Activated CD8-positive, alpha-beta T cell treated with anti-CD3 and anti-CD28 coated beads, Interleukin-2, amount 10 ng/mL, durations not matched to agents 7 days and 5 days (primary cell): ENCODE measurements at places on chromosomes 1 and 21.

- DNase-seq: no peak
Measured at GRCh38 chr1:90820745-90821144, 103.6 kb upstream of the BARHL2 start.

DNA sequence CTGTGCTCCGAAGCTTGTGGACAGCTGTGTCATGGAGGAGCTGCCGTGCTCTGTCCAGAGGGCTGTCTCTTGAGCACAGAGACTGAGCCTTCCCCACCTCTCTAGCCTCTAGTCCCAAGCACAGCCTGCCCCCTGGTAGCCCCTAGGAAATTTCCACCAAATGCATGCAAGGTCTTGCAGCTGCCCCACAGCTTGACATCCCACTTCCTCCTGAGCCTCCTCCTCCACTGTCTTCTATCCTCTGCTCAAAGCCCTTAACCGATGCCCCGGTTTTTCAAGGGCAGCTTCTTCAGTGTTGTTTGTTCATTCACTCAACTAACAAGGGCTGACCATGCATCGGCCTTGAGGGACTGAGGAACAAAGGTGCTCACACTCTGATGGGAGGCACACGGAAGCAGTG lies 20.6 kb upstream of the PROK1 start:
- DNase-seq: no peak

DNA sequence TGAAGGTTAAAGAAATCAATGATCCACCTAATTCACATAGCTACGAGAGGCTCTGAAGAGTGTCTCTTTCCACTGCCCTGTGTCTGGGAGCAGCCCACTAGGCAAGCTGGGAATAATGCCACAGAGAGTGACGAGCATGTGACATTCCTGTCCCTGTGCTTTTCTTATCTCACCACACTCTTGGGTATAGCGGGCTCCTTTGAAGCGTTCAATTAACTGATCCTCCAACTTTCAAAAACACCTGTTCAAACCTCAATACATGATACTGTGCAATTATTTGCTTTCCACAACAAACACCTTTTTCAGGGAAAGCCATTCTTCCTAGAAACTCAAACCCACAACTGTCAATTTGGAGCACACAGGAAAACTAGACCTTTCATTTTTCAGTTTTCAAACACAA lies 43.4 kb downstream of the PLPP3 start:
- no peak for DNase-seq

GRCh38 chr1:170218257-170218650 lies 72.5 kb downstream of the NTMT2 start:
- DNase-seq: no peak

- DNase-seq: no peak
Measured at GRCh38 chr1:86324130-86324822, 71.8 kb downstream of the ODF2L start.

DNA sequence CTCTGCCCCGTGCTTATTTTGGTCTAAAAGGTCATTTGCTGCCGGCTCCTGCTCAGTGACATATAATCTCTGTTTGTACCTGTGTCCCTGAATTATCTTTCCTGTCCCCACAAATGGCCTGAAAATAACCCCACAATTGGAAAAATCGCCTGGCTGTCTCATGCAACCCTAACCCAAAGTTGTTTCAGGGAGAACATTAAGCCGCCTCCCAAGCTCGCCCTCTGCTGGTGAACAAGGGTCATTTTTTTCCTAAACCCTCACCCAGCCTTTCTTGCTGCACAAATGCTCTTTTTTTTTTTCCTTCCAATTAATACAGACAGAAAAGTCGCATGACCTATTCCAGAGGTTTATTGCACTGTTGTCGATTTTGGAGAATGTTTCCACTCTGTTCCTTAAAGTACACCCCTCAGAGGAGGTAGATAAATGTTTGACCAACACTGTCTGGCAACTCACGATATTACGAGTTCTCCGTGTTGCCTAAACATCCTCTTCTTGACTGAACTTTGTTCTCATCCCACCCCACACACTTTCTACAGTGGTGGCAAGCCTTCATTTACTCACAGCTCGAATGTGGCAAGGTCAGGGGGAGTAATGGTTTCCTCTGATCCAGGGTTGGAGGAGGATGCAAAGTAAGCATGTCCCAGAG lies 148.7 kb downstream of the ZZZ3 start:
- DNase-seq: peak; percentile 67

GRCh38 chr1:16014509-16015482 lies 3.0 kb downstream of the HSPB7 start:
- no peak for DNase-seq

DNA sequence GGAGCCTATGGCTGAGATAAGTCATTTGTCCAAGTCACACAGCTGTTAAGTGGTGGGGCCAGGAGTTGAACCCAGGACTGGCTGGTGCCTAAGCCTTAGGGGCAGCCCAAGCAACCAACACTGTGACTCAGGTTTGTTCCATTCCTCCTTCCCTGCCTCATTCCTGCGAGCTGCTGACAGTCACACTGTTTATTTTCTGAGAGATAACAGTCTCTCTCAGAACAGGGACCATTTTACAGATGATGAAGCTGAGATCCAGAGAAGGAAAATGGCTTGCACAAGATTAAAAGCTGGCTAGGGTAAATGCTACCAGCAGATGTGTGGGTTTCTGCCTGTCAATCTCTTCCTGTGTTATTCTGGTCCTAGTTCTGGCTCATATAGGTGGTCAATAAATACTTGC lies 24.3 kb upstream of the TCEA3 start:
- no peak for DNase-seq

DNA sequence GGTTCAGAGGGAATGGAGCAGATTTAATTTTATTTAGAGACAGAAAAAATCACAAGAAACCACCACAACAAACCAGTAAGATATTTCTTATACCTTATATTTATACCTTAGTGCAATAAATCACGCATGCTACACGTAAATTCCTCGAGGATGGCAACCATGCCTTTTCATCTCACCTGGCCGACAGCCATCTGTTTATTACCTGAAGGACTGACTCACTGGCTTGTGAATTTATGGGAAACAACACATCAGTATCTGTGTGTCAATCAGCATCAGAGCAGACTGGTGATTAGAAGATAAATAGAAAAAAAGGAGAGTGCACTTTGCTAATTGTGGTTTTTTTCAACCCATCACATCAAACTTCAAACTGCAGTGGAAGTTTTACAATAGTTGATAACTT lies 58.4 kb downstream of the S1PR1 start:
- no peak for DNase-seq

GRCh38 chr1:247288341-247288740 lies 32.5 kb downstream of the VN1R5 start:
- no peak for DNase-seq

DNA sequence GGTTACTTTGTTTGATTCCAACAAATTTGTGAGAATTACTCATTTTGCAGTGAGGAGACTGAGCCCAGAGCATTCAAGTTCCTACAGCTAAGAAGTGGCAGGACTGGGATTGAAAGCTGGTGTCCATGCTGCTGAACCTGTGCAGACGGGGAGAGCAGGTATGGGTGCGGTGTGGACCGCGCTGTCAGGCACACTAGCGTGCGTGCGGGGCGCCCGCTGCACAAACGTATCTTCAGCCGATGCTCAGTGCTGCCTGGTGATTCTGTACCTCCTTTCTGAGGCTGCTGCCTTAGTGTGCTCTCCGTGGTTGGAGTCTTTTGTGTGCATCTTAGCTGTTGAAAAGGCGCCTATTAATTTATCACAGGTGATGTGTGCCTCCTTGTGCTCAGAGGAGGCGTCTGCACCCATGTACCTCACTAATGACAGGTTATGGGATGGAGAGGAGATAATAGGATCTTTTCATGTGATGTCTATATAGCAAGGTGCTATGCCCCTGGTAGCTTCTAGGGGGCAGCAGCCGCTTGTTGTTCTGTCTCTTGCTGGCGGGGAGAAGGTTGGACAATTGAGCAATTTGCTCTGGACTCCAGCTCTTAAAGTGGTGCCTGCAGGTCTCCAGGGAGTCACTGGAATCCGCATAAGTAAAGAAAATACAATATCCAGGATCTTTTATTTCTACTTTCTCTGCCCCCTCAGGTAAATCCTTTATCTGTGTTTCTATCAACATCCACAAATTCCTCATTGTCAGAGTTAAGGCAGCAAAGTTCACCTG lies 32.5 kb downstream of the PEX14 start:
- peak; percentile 74 for DNase-seq

DNA sequence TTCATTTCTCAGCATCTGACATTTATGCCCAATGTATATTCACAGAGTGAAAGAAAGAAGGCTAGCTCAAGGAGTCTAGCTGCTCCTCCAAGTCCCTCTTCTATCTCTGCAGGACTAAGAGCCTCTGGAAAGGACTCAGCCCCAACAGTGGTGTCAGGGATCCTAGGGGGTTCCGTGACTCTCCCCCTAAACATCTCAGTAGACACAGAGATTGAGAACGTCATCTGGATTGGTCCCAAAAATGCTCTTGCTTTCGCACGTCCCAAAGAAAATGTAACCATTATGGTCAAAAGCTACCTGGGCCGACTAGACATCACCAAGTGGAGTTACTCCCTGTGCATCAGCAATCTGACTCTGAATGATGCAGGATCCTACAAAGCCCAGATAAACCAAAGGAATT lies 3.7 kb downstream of the LY9 start:
- DNase-seq: no peak

DNA sequence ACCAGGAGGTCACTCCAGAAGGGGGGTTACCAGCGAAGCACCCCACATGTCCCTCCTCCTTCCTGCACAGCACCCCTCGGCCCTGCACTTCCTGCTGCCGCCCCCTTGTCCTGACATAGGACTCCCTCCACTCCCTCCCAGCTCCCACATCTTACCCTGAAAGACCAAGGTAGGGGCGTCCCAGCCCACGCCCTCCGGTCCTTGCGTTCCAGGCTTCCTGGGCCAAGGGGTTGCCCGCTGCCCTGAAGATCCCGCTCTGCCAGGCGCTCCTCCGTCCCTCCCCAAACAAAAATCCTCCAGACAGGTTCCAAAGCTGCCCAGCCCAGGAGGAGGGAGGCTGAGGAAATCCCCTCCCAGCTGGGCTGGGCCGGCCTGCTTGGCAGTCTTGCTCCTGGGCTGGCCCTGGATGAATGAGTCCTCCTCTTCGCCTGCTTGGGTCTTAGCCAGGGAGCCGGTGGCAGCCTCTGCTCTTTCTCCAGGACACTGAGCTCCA lies at the start of gene RHBDL2:
TSS of gene RHBDL2 (minus strand) at position 304 of the 493 bp plus-strand sequence. CDS start 22,618 bp downstream, outside the sequence.
- DNase-seq: no peak

DNA sequence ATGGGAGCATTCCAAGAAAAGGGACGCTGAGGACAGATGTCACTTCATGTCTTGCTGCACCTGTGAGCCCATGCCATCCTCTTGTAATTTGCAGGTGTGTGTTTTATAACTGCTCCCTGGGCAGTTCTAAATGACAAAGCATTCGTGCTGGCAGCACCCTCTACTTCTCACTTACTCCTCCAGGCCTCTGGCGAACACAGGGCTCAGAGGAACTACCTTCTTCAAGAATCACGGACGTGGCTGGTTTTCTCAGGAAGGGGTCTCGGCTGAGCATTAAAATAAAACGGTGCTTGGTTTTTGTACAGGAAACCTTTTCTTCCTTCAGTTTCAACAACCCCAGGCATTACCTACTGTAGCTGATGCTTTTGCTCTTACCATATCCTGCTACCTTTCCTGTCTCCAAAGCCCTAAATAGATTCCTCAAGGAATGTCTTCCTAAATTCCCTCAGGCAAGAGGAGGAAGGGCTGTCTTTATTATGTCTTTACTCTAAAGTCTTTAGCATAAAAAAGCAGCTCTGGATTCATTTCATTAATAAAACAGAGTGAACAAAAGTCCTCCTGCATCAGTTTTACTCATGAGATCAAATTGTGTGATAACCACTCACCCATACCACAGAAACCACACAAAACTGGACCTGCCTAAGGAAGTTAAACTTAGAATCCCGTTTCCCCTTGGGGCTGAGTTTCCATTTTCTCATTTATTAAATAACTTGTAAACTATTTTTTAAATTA lies 79.0 kb upstream of the MAP10 start:
- DNase-seq: no peak

- no peak for DNase-seq
Measured at GRCh38 chr1:83511146-83511726, 487.7 kb downstream of the TTLL7 start.

- DNase-seq: no peak
Measured at GRCh38 chr1:159799446-159799985, 2.6 kb upstream of the FCRL6 start.

GRCh38 chr1:9700340-9700739 lies 48.8 kb downstream of the PIK3CD start:
- DNase-seq: no peak

- DNase-seq: no peak
Measured at GRCh38 chr1:184563308-184563707, 176.5 kb downstream of the C1orf21 start.

GRCh38 chr1:108570128-108570527 lies 10.2 kb downstream of the EEIG2 start:
- DNase-seq: peak; percentile 60

DNA sequence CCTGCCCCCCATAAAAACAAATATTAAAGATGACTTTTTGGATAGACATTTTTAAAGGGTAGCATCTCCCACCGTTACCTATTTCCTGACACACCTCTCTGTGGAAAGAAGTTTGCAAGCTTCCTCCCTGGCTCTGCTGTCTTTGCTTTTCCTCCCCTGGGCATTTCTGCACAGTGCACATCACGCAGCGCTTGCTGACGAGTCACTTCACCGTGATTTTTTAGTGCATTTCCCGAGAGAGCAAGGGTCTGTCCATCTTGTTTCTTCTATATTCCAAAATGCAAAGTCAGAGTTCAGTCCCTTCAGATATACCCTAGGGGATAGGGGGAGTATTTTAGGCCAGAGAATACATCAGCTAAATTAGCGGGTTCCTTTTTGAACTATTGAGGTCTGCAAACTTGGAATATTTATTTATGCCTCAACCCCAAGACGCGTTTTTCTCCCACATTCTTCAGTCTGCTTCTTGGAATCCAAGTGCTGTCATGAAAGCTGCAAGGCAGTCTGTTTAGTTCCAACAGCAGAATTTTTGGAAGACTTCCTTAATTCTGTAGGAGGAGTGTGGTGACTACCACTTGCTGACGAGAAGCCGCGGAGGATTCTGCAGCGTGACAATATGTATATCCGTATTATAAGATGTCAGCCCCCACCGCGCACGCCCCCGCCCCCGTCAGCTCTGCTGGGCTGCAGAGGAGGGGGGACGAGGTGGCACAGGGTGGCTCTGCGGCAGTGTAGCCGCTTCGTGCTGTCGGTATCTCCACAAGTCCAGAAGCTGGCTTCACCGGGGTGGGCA lies 22.4 kb downstream of the SMYD2 start:
- no peak for DNase-seq

GRCh38 chr1:70278710-70279109 lies 57.5 kb downstream of the SRSF11 start:
- DNase-seq: no peak

- DNase-seq: no peak
Measured at GRCh38 chr1:236848274-236848923, 53.3 kb downstream of the MTR start.
